ENCODE measurements at places on chromosomes 7 and 10.
A peak's percentile ranks its signal among the peaks of the same experiment; 100 is the strongest.

DNA sequence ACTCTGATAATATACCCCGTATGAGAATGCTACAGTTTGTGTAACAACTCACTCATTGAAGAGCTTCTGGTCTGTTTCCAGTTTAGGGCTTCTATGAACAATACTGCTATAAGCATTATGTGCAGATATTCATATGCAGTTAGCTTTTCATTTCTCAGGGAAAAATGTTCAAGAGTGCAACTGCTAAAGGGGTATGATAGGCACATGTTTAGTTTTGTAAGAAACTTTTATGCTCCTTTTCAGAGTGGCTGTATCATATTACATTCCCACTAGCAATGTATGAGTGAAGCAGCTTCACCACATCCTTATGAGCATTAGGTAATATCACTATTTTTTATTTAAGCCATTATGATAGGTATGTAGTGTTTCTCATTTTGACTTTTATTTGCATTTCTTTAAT lies 182.6 kb upstream of the CXCL12 start:
- DNase-seq = peak; percentile 75

GRCh38 chr7:117665368-117665767 lies 185.5 kb downstream of the CFTR start:
- peak; percentile 87 for DNase-seq

- DNase-seq = no peak
Measured at GRCh38 chr10:56596257-56596656, 235.2 kb upstream of the ZWINT start.

DNA sequence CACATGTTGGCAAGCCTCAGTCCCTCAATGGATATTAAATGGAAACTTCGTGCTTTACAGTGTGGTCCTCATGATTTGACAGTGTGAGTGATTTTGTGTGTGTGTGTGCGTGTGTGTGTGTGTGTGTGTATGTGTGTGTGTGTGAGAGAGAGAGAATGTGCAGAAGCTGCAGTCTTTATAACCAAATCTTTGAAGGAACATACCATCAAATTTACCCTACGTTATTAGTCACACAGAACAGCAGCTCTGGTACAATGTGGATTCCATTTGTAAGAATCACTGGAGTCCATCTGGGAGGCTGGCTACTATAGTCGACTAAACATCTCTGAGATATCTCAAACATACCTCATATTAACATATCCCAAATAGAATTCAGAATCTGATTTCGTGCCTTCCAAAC lies 928.0 kb upstream of the POT1 start:
- DNase-seq = peak; percentile 20

DNA sequence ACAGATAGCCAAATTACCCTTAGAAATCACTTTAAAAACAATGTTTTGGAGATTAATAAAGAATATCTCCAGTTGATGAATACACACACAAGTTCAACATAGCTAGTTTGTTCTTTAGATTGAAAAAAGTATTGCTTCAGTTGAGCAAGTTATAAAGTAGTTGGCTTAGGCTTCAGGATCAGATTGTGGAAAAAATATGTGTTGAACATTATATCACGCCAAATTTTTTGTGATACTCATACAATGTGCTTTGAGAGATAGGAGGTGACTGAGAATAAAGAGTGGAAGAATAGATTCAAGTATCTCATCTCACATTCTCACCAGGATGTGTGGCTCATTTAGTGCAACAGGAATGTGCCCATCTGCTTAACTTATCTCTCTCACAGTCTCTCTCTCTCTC lies 553.3 kb downstream of the HTR7 start:
- no peak for DNase-seq

DNA sequence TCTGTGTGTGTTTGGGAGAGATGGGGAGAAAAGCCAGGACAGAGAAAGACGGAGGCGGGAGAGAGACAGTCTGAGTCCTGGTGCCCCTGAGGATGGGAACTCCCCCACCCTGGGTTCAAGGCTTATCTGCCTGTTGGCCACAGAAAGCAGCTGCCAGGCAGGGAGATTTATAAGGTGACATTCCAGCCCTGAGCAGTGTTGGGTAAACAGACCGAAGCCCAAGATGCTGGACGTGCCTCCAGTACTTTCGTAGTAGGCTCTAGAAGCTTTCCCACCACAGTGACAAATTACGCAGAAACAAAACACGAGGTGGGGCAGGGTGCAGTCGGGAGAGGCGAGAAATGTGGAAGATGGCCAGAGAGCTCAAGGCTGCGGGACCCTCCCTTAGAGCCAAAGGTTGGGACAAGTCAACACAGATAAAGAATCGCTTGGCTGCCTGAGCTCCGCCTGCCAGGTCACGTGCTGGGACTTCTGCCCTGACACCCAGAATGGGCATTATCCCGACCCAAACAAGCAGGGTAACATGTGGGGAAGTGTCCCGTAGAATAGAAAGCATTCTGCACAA lies 41.1 kb downstream of the CCDC3 start:
- no peak for DNase-seq

DNA sequence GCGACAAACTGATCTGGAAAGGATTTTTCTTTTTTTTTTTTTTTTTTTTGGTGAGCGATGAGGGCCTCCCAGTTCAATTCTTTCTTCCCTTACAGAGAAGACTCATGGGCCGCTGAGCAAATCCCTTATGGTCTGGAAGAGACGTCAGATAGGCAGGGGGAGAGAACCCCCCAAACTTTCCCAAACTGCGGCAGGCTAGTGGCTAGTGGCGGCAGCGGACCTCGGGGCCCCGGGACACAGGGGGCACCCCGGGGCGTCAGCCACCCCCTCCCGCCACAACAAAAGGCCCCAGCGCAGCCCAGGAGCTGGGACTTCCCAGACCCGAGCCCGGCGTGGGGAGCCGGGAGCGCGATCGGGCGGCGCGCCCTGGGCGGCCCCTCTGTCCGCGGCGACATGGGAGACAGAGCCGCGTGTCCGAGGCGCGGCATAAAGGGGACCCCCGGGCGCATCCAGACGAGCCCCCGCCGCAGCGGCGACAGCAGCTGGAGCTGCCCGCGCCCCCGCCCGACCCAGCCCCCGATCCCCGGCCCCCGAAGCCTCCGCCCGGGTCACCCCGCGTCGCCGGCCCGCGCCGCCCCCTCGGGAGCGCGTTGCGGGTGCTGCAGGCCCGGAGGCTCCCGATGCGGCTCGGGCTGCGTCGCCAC lies 755 bp downstream of the FAM171A1 start:
- peak; percentile 31 for DNase-seq

DNA sequence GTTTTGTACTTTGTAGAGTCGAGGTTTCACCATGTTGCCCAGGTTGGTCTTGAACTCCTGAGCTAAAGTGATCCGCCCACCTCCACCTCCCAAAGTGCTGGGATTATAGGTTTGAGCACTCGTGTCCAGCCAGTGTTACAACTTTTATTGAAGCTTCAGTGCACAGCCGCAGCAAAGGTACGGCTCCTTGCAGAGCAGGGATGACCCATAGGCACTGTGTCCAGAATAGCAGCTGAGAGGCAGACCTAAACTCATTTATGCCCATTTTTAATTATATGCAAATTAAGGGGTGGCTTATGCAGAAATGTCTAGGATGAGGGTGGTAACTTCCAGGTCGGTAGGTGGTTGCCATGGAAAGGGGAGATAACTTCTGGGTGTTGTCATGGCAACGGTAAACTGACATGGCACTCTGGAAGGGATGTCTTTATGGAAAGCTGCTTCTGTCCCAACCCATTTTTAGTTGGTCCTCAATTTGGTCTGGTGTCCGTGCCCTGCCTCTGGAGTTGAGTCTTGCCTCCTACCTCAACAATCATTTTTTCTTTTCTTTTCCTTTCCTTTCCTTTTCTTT lies 22.7 kb downstream of the NYAP1 start:
- no peak for DNase-seq

DNA sequence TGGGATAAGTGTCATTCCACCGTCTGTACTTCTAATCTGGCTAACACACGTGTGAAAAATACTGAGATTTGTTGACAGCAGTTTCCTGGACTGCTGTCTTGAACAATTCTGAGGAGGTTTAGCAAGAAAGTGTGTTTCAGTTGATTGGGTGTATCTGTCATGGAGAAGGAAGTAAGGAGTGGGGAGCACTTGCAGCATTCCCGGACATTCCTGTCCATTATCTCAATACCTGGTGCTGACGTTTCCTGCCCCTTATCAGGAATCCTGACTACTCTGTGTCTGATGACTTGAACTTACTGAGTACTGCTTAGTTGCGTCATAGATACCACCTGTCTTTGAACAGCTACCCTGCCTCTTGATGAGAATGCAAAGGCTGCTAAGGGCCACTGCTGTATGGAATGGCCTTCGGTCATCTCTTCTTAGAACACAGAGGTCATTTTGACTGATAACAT lies 72.0 kb upstream of the VKORC1L1 start:
- no peak for DNase-seq

DNA sequence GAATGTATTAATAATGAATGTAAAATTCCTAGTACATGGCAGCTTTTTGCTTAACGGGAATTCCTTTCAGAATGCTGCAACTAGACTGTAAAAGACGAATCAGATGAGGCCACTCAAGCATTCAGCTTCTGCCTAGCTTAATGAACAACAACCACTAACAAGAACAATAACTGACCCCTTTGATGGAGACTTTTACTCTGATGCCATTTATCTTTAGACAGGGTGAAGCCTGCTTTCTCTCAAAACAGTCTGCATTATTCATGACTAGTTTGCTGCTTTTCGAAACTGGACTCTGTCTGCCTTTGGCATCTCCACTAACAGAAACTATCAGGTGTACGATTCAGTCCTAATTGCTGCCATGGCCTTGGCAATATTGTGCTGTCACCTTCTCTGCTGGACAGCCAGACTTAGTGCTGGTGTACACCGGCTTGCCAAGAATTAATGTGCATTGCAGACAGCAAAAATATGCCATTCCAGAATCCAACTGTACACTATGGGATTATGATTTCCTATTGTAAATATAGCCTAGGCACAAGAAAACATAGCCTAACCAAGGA lies 295.5 kb upstream of the CDC14C start:
- no peak for DNase-seq

- DNase-seq = peak; percentile 35
Measured at GRCh38 chr10:95606922-95607321, 45.8 kb upstream of the SORBS1 start.

GRCh38 chr10:14063531-14064285 lies 267.0 kb downstream of the FRMD4A start:
- DNase-seq = peak; percentile 93

- peak; percentile 77 for DNase-seq
Measured at GRCh38 chr10:113053881-113054280, 103.8 kb downstream of the TCF7L2 start.

- DNase-seq = peak; percentile 35
Measured at GRCh38 chr7:106110885-106111654, 1.0 kb downstream of the SYPL1 start.

GRCh38 chr7:42161719-42162118 lies 75.3 kb downstream of the GLI3 start:
- peak; percentile 66 for DNase-seq

DNA sequence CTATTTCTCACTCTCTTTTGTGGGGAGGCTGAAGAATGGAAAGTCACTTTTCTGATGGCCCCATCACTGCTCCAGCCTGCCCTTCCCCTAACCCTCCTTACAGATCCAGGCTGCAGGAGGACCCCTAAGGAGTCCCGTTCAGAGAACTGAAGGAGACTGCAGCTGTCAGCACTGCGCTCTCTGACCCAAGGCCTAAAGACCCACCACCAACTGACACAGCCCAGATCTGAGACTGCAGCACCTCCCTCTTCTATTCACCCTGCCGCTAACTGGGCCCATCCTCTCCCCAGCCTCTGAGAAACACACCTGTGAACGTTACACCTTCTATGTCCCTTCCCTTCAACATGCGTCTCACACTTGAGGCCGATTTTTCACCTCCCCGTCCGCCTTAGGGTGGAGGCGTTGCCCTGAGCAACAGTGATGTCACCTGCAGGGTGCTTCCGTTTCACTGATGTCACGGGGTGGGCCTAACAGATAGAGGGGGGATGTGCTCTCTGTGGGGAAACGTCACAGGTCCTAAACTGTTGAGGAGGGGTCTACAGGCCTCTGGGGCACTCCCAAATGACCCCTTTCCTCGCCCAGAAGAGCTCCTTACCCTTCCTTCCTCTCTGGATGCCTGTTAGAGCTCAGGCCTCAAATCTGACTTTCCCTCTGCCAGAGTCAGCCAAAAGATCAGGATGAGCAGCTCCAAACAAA lies 5.1 kb downstream of the ITPRIP start:
- peak; percentile 70 for DNase-seq

DNA sequence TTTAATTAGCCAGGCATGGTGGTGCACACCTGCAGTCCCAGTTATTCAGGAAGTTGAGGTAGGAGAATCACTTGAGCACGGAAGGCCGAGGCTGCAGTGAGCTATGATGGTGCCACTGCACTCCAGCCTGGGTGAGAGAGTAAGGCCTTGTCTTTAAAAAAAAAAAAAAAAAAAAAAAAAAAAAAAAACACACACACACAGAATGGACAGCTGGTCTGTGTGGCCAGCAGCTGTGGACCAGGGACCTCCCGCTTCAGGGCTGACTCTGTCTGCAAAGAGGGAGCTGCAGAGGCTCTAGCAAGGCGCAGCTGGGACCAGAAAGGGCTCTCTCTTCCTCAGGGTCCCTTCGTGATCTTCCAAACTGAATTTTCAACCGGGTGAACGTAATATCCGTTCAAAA lies 53.6 kb upstream of the DNAAF5 start:
- DNase-seq = no peak

DNA sequence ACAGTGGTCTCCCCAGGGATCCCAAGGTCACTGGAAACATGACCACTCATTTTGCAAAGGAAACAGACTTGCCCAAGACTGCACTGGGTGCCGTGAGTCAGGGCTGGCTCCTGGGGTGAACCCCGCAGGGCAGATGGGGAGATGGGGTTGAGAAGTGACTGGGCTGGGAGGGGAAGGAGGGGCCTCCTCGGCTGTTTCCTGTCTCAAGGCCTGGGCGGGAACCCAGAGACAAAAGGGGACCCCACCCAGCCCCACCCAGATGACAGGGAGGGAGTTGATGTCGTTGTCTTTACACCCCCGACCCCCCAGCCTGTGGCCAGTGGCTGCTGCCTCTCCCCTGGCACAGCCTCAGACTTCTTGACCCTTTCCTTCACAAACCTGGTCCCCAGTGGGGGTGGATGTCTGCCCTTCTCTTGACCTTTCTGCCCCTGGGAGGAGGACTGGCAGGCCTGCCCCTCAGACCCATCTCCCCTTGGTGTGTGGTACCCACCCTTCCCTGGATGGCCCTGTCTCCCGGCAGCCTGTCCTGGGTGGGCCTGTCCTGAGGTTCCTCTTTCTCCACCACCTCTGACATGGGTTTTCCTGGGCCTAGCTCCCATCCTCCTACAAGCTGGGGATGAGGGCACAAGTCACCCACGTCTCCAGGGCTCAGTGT lies 1.4 kb downstream of the MYO1G start:
- no peak for DNase-seq

- DNase-seq = no peak
Measured at GRCh38 chr10:125820701-125821100, 2.4 kb downstream of the UROS start.

DNA sequence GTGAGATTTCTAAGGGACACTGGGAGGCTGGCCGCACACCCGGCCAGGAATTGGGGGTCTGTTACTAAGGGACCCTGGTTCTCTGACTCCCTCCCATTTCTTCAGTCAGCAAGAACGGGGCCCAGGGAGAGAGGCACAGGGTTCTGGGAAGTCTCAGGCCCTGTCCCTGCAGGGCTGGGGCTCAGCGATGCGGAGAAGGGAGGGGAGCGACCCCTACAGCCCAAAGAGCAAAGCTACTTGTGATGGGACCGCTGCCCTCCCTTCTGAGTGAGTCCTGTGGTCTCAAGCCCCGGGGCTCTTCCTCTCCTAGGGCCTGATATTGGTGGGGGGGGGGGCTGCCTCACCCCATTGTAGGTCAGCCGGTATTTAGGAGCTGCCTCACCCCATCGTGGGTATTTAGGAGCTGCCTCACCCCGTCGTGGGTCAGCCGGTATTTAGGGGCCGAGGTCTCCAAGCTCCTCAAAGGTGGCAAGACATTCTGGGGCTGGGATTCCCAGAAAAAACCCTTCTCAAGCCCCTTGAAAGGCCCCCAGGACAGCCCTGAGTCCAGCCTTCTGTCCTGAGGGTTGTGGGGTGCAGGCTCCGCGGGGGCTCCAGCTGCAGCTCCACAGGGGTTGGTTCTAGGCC lies 16.9 kb upstream of the NKX6-2 start:
- no peak for DNase-seq
